ENCODE measurements at places on chromosomes 6 and 20.
A peak's percentile ranks its signal among the peaks of the same experiment; 100 is the strongest.

DNA sequence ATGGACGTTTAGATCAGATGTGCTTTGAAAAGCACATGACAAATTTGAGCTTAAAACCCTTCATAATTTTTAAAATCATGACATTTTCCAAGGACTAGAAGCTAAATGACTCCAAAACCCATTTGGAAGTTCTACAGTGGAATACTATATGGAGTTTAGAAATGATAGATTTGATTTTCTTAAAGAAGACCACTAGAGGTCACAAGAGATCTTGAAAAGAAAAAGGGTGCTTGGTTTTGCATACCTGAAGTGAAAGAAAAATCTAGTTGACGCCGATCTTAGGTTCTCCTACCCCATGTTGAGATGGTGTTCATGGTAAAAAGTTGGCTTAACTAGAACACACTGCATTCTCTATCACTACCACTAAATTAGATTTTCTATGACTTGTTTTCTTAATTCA is 31.5 kb downstream of the CFAP61 start:
- peak; percentile 61 for DNase-seq

DNA sequence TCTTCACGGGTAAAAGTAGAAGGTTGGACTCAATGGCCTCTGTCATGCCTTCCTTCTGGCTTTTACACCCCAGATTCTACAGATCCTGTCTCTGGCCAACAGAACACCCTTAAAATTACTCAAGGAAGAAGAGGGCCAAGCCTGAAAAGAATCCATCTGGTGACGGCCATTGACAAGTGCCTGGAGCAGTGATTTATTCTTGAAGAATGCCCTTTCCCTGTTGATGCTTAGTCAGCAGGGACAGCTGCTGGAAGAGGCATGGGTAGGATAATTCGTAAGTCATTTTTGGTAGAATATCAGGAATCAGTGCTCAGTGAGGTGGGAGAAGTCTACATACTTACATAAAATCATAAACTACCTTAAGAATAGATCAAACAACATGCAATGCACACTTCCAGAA is 397.9 kb downstream of the SAMD5 start:
- DNase-seq = no peak

- no peak for DNase-seq
Measured at GRCh38 chr20:25032478-25033264, 25.3 kb downstream of the ACSS1 start.

DNA sequence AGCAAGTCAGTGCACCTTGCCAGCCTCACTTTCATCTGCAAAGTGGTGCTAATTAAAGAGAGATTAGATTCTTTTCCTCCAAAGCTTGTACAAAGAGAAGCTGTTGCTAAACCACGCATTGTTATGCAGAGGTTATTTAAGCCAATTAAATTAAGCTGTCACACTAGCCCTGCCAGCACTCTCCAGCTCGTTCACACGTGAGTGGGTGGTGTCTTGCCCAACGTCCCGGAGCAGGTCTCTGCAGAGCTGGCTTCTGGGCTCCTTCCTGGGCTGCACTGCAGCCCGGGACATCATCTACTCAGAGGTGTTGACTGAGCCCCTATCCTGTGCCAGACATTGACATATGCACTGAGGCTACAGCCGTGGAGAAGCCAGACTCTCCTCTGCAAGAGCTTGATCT is 401.6 kb upstream of the SULF2 start:
- no peak for DNase-seq

GRCh38 chr20:8930726-8931125 is 138.2 kb upstream of the PLCB4 start:
- DNase-seq = no peak
